K562 (cell line): ENCODE measurements at places on chromosomes 1 and 21.
A peak's percentile ranks its signal among the peaks of the same experiment; 100 is the strongest.

- no peak for DNase-seq
Measured at GRCh38 chr1:221736714-221737113, 5.2 kb downstream of the DUSP10 start.

GRCh38 chr1:118340928-118341910 lies 156.2 kb upstream of the SPAG17 start:
- no peak for DNase-seq

DNA sequence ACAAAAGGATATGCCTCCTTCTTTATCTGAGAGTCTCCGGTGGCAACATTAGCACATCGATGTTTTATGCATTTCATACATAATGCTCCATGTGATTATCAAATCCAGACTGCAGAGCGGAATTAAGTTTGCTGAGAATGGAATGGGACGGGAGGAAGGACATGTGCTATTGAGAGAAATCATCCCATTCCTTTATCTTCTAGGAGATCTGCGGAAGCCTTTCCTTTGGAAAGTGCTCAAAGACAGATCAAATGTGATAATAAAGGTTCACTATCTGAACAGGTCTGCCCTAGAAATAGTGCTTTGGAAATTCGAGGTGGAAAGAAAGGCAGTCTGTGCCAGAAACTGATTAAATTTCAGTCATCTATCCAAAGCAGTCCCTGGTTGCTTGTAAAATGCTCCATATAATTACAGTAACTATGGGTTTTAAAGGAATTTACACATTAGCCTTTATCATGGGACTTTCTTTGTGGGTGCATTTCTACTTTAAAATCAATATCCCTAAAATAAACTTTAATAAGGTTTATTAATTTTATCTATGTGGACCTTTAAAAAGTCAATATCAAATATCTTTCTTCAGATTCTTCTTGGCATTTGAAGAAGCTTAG lies 473.5 kb upstream of the ADGRL2 start:
- DNase-seq, result no peak

DNA sequence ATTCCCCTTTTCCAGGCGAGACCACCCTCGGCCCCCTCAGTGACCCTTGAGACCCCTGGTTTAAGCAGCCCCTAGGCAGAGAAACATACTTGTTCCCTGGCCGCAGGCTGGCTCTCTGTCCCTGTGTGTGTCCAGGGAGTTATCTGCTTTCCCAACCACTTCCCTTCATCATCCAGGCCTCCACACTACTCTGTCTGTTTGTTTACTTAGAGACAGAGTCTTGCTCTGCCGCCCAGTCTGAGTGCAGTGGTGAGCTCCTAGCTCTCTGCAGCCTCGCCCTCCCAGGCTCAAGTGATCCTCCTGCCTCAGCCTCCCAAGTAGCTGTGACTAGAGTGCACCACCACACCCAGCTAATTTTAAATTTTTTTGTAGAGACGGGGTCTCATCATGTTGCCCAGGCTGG lies 5.8 kb upstream of the VWA1 start:
- DNase-seq, result peak; percentile 32

GRCh38 chr1:207856276-207857023 lies 54.5 kb downstream of the CD34 start:
- no peak for DNase-seq

- no peak for DNase-seq
Measured at GRCh38 chr1:162281426-162281825, 95.2 kb downstream of the SPATA46 start.
